ENCODE measurements at places on chromosomes 11 and 22.

DNA sequence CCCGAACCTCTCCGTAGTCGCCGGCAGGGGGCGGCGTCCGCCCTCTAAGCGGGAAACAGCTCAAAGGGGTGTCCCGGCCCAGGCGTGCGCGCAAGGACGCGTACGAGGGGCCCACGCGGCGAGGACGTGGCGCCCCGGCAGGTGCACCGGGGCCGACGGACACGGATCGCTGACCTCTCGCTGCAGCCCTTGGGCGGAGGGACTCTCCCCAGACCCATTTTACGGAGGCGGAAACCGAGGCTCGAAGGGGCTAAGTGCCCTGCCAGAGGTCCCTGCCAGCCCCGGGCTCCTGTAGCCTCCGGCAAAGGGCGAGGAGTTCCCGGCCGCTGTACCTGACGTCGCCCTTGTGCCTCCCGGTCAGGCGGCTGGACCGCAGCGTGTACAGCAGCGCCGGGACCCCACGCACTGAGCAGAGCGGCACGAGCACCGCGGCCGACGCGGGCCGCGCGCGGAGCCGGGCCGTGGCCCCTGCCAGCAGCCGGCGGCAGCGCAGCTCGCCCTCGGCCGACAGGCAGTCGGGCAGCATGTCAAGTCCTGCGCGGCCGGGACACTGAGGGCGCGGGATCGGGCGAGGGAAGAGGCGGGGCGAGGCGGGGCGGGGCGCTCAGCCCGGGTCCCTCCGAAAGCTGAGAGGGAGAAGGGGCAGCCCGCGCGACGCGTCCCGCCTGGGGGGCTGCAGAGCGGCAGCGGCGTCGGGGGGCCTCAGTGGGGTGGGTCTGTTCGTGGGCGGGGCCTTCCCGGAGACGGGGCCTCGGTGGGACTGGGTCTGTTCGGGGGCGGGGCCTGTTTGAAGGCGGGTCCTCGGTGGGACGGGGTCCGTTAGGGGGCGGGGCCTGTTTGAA is at the start of gene NUDT8:
NUDT8 (minus strand) TSS at position 552 of the 842 bp plus-strand sequence; CDS start at position 526, 26 bp downstream.
- DNase-seq: peak; percentile 79

GRCh38 chr11:130145311-130145812 is 14.2 kb upstream of the ST14 start:
- no peak for DNase-seq

GRCh38 chr11:29282088-29282487 is 734.7 kb downstream of the KCNA4 start:
- DNase-seq: no peak

DNA sequence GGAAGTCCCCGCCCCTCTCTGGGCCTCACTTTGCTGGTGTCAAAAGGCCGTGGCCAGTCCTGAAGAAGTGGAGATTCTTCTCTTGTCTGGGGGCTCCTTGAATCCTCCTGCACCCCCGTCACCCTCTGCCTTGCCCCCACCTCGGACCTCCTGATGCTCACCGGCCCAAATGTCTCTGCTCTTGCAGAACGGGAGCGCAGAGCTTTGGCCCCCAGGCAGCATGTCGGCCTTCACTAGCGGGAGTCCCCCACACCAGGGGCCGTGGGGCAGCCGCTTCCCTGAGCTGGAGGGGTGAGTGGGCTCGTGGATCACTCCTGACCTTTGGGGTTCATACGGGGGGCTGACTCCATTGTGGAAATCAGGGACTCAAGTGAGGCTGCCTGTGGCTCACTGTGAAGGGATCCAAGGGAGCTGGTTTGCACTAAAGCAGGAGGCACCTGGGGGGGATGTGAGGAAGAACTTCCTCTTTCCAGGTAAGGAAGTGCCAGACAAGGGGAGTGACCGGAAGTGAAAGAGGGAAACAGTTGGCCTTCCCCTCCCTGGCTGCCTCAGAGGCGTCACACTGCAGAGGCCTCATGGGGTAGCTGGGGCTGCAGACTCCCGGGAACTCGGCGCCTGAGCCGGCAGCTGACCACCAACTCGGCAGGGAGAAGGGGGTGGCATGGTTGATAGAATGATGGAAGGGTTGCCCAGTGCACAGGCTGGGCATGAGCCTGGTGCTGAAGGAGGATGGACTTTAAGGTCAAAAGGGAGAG is 23.1 kb downstream of the CSF2RB start:
- no peak for DNase-seq

DNA sequence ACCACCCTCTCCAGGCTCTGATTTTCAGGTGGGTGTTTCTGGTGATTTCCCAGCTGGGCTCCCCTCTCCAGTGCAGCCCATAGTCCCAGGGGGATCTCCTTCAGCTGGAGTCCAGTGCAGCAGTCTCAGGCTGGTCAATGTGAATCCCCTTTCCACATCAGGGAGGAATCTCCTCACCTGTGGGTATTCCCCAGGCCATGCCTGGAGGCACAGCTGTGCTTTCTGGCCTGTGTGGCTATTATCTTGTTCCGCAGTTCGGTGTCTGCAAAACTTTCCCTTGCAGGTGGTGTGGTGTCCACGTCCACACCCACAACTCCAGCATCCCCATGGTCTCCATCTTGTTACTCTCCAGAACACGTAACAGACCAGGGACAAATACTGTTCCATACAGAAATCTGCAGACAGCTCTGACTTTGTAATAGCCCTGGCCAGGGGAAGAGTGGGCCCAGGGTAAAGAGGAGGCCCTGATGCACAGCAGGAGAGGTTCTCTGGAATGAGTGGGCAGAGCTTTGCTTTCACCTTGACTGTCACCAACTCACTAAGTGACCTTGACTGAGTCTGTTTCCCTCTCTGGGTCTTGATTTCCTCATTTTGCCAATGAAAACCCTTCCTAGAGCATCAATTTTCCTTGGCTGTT is 183.2 kb downstream of the CSNK2A3 start:
- DNase-seq: no peak

All from activated T-helper 1 cell treated with anti-CD3 and anti-CD28 coated beads, Interleukin-2, amount 50 U/mL, for 16 hours (primary cell).